CD4-positive, alpha-beta T cell treated with Interferon gamma for 1 hour (primary cell): ENCODE measurements at places on chromosomes 13 and 19.

DNA sequence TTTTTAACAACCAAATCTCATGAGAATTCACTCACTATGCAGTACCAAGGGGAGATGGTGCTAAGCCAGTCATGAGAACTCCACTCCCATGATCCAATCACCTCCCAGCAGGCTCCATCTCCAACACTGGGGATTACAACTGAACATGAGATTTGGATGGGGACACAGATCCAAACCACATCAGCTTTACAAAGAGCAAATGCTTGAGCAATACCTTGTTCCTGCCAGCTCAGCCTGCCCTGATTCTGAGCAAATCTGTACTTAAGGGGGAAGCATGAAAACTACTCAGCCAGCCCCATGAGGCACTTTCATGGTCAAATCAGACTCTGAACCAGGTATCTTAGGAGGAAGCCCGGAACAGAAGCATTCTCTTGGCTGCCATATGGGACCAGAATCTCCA lies 259.9 kb downstream of the TBC1D4 start:
- DNase-seq, result no peak

- DNase-seq, result no peak
Observed at GRCh38 chr13:30800107-30800506, 64.8 kb downstream of the ALOX5AP start.

DNA sequence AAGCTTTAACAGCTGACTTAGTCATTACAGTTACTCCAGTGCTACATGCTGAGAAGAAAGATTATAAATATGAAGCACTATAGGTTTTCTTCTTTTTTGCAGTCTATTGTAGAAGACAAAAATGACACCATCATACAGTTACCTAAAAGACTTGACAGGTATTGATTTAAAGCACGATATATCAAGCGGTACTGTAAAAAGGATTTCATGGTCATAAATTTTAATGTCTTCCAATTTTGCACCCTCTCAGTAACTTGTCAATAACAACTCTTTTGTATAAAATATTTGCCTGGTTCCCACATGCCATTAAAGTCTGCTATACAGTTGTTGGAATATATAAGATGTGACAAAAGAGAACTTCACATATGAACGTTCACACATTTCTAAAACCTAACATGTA lies 102.8 kb downstream of the ZIC5 start:
- DNase-seq, result no peak

GRCh38 chr19:10654610-10655456 lies 687 bp downstream of the ILF3 start:
- peak; percentile 61 for DNase-seq

DNA sequence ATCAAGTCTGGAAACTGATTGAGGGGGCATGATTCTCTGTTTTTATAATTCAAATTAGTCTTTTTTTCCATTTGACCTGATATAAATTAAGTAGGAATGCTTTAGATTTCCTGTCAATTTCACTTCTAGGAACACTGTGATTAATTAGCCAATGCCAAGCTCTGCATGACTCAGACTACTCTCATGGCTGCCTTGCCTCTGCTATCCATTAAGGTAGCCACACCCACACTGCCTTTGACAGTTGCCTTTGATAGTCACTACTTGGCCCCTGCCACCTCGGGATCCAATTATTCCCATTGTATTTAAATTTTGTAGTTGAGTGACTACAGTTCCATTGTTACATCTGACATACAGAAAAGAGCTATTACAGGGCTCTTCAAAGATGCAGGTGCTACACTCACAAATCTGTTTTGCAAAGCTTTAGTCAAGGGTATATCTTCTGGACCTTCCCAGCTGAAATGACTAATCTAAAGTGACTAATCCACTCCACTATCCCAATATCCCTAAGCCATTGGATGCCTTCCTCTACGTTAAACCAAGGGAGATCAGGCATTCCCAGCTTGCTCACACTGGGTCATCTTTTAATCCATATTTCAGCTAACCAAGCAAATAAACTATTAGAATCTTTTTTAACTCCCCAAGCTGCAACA lies 1193.1 kb upstream of the MIR17HG start:
- DNase-seq, result no peak

GRCh38 chr13:42594481-42595252 lies 20.7 kb downstream of the TNFSF11 start:
- peak; percentile 26 for DNase-seq

- no peak for DNase-seq
Observed at GRCh38 chr13:57045826-57046546, 94.7 kb upstream of the PRR20A start.

DNA sequence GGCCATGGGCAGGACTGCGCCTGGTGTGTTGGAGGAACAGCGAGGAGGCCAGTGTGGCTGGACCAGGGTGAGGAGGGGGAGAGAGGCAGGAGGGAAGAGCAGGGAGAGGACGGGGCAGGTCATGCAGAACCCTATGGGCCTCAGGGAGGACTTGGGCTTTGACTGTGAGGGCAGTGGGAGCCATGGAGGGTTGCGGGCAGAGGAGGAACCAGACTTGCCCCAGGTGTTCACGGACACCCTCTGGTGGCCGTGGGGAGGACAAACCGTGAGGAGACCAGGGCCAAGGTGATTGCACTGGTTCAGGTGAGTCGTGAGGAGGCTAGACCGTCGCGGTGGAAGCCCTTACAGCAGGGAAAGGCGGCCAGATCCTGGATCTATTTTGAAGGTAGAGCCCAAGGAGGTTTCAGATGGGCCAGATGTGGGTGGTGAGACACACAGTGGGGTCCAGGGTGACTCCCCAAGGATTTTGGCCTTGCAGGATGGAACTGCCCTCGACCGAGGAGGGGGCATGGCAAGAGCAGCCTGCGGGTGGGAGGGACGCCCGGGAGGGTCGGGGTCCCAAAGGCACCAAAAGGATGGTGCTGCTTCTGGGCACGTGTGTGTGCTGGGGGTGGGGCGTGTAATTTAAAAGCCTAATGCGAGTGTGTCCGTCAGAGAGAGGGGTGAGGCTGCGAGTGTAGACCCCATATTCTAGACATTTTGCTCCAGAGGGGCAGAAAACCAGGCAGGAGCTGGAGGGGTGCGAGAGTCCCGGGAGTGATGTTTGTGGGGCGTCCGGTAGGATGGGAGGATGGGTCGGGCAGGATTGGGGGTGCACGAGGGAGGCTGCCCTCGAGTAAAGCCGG lies 2.7 kb upstream of the REXO1 start:
- no peak for DNase-seq

DNA sequence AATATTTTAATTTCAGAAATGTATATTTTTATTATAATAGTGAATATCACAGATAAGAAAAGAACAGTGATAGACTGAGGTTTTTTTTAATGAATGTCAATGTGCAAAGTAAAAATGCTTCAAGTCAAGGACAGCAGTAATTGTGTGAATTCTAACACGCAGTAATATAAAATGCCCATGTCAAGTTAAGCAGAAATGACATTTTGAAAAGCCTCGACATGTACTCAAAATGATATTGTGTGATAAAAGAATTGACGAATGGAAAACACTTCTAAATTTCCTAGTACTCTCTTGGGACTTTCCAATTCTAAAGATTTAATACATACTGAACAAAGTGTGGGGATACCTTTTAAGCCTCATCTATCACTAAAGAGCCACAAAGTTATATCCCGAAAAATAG lies 172.6 kb downstream of the SLITRK6 start:
- no peak for DNase-seq

DNA sequence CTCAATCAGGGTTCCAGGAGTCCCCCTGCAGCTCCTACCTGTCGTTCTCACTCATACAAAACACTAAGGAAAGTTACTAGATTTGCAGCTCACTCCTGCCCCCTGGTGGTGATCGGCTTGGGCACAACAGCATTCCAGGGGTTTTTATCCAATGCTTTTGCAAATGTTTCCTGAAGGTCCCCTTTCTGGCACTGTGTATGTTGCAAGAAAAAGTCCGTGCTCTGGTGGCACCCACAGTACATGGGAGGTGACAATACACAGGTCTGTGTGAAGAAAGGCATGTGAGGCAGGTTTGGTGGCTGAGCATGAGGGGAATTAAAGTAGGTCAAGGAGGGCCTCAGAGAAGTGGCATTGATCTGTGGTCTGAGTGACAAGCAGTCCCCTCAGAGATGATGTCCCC lies 8.6 kb upstream of the TYK2 start:
- peak; percentile 72 for DNase-seq

DNA sequence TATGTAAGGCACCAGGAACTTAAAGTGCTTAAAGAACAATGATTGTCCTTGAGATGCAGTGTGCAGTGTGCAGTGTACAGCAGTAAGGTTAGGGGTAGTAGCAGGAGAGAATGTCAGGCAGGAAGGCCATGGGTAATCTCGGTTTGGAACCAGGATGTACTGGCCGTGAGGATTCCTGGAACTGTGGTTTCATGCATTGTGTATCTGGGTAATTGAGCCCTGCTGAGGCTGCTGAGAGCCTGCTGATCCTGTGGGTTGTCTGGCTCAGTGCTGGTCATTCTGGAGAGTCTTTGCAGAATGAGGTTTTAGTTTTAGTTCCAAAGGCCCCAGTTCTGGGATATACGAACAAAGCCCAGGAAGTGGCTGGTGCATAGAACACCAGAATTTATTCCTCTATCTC lies 71.0 kb downstream of the ZNF568 start:
- DNase-seq, result no peak

DNA sequence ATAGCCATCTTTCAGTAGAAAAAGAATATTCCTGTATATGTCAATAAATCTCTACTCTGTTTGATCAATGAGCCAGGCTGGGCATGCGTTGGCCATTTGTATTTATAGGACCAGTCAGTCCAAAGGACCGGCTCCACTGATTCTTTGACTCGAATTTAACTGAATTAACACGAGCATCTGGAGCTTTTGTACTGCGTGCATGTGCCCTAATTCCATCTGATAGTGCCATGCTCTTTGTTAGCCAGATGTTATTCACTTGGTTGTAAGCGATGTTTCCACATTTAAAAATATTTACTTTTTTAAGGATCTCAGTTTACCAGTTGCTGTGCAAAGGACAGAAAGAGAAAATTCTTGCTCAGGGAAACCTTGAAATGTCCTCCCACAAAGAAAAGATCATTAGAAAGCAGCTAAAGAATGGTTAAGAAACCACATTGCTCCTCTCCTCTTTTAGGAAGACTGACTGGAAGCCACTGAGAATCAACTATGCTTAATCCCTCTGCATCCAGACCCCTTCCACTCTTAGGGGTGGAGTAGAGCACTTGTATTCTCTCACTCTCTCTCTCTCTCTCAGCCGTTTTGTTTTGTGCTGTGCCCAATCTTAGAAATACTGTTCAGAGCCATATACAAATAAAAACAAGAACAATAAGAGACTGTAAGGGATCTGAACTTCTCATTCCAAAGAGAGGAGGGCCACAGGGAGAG lies 165.8 kb downstream of the DCLK1 start:
- no peak for DNase-seq
